Psoas muscle (tissue), 8 donors: ENCODE measurements at places on chromosomes 3 and 15. TPM values are rescaled to one million over a fixed set of nuclear protein-coding genes. Genes with fewer than 3 reads are reported as not detected.

DNA sequence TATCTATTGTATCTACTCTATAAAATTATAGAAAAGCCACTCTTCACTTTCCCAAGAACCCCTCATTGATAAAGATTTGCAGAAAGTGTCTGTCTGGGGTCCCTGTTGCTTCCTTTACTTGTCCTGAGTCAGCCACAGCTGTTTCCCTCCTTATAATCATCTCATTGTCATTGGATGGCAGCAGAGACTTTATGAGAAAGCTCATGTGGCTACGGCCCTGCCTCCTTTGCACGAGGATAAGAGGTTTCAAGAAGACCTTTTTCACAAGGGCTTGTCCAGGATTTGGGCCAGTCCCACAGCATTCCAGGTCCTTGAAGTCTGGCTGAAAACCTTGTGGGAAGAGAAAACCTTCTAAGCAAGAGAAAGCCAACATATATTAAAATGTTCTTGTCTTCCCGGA, 41.9 kb upstream of the THBS1 start:
- DNase-seq = no peak
- H3K4me3 ChIP-seq = no peak overlapping the region
- H3K27ac ChIP-seq = no peak overlapping the region
- H3K4me1 ChIP-seq = no peaks in the 10 kb centered on the region
- H3K36me3 ChIP-seq = no peaks in the 10 kb centered on the region
- H3K27me3 ChIP-seq = no peaks in the 10 kb centered on the region

DNA sequence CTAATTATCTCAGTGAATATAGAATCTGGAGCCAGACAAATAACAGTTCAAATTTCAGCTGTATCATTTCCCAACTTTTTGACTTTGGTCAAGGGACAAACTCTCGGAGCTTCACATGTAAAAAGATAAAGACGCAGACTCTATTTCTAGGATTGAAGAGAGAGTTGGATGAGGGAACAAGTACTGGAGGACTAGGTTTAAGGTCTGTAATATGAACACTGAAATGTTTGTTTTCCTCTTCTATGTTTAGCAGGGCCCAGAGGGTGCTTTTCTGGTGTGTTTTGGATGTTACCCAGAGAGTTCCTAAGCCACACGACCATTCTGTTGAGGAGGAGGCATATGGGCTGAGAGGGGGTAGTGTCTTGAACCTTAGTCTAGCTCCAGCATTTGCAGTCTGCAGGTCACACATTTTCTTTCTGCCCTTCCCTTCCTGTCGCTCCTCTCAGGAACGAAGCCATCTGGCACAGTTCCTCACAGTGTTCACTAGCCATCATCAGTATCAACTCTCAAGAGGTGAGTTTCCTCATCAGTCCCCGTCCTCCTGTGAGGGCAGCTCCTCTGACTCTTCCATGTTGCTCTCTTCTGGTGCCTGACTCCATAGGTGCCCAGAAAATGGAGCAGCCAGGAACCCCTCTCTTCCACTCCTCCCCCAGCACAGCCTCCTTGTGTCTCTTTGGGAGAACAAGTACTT, 250.1 kb downstream of the SQOR start:
- no peak overlapping the region for H3K4me3 ChIP-seq
- H3K27me3 ChIP-seq = no peaks in the 10 kb centered on the region
- no peaks in the 10 kb centered on the region for H3K36me3 ChIP-seq
- no peak overlapping the region for H3K27ac ChIP-seq
- H3K4me1 ChIP-seq = no peaks in the 10 kb centered on the region
- DNase-seq = peak; percentile 18

DNA sequence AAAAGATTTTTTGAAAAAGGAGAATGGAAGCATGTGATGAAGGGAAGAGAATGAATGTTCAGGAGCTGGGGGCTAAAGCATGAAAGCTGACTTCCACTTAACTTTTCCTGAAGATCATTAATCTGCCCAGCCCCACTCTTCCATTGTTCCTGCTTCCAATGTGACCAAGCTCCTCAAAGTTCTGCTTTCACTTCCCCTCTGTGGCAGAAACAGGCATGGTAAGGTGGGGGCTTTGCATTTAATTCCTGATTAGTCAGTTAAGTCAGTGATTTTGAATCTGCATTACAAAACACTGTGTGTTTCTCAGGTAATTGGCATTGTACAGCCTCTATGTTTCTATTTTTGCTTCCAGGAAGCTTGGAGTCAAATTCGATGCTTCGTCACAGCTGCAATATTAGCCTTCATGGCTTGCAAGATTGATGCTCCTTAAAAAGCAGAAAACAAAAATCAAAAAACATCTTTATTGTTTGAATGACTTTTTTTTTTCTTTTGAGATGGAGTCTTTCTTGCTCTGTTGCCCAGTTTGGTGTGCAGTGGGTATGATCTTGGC, 7.3 kb upstream of the TM6SF1 start:
- no peak for DNase-seq
- H3K27me3 ChIP-seq = no peaks in the 10 kb centered on the region
- H3K27ac ChIP-seq = peak overlapping the region; percentile 74
- no peaks in the 10 kb centered on the region for H3K36me3 ChIP-seq
- H3K4me3 ChIP-seq = peak overlapping the region; percentile 26
- peaks cover 23% of the 10 kb centered on the region for H3K4me1 ChIP-seq

Gene KLHL24
- 77.8 TPM for total RNA-seq

Gene TMEM40
- total RNA-seq = 4.4 TPM

DNA sequence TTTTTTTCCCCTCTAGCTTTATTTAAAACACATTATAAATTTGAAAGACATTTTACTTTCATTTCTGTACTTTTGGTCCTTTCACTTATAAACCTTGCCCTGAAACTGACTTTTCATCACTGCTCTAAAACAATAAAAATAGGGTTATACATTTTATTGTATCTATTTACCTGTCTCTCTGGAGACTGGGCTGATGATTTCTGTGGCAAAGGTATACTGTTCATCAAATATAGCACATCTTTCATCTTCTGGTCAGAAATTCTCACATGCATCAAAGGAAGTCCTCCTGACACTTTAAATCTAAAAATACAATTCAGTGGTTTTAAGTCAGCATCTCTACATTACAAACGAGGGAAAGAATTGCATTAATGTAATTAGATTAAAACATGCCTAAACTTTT, 86.1 kb downstream of the VPS13C start:
- H3K27ac ChIP-seq = peak overlapping the region; percentile 78
- peaks cover 41% of the 10 kb centered on the region for H3K4me1 ChIP-seq
- no peaks in the 10 kb centered on the region for H3K27me3 ChIP-seq
- no peaks in the 10 kb centered on the region for H3K36me3 ChIP-seq
- no peak overlapping the region for H3K4me3 ChIP-seq

- peak overlapping the region; percentile 58 for H3K4me3 ChIP-seq
- H3K27ac ChIP-seq = peak overlapping the region; percentile 59
- DNase-seq = no peak
- H3K36me3 ChIP-seq = no peaks in the 10 kb centered on the region
- H3K4me1 ChIP-seq = peaks cover 13% of the 10 kb centered on the region
Measured at GRCh38 chr3:28915741-28916500, 364.9 kb upstream of the RBMS3 start.

DNA sequence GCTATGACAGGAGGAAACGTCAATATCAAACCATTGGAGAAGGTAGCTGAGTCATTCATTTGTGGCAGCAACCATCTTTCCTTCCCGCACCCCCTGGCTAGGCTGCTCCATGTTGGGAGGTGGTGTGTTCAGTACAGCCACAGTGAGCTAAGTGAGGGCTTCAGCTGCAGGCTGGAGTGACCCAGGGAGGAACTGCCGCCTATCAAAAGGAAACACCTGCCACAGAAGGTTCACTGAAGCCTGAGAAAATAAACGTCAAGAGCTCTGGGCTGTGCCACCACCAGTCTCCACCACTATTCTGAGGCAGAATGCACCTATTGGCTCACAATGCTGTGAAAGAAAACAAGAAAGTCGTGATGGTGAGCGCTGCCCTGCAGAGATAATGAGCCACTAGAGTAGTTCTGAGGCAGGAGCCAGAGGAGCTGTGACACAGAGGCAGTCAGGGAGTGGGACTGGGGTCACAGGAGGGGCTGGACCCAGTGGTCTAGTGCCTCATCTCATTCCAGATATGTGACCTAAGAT, 34.8 kb upstream of the CD47 start:
- no peaks in the 10 kb centered on the region for H3K36me3 ChIP-seq
- no peak for DNase-seq
- no peak overlapping the region for H3K27ac ChIP-seq
- H3K27me3 ChIP-seq = no peaks in the 10 kb centered on the region
- no peak overlapping the region for H3K4me3 ChIP-seq
